ENCODE measurements at places on chromosomes 4 and X. TPM values are rescaled to one million over a fixed set of nuclear protein-coding genes. Genes with fewer than 3 reads are reported as not detected.
A peak's percentile ranks its signal among the peaks of the same experiment; 100 is the strongest.

MAP7D3 gene
- 19.4 TPM for total RNA-seq

SOD3 gene
- 12.0 TPM for total RNA-seq

P2RY4 gene
- total RNA-seq: not detected

CLDN22 gene
- not detected for total RNA-seq

PPP2R3B gene
- 39.3 TPM for total RNA-seq

TMEM144 gene
- 5.6 TPM for total RNA-seq

EOLA2 gene
- 36.4 TPM for total RNA-seq

CLIC2 gene
- total RNA-seq: not detected

EXOC1L gene
- not detected for total RNA-seq

RPS6KA6 gene
- total RNA-seq: 8.5 TPM

GRCh38 chr4:98529970-98530569, 128.3 kb downstream of the TSPAN5 start:
- DNase-seq: no peak

- no peak for DNase-seq
These were observed 17.6 kb upstream of the GK2 start for GRCh38 chr4:79425586-79425985.

DNA sequence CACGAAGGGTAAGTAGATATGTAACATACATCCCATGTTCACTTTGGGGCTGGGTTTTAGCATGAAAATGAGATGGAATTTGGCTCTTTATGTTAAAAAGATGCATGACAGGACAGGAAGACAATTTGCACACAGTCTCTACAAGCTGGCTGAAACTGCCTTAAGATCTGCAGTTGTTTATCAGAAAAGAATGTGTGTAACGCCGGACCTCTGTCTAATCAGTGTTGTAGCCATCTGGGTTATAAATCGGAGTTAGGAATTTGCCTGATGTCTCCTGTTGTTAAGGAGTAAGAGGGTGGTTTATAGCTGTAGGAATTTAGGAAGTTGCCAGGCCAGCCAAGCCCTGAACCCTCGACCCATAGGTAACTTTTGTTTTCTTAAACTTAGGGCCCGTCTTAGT, 562.9 kb upstream of the FAT1 start:
- peak; percentile 30 for DNase-seq

GRCh38 chrX:103158317-103158621, 56.6 kb upstream of the BEX4 start:
- DNase-seq: no peak

- no peak for DNase-seq
These were observed 9.6 kb downstream of the AMER1 start for GRCh38 chrX:64195862-64196261.

DNA sequence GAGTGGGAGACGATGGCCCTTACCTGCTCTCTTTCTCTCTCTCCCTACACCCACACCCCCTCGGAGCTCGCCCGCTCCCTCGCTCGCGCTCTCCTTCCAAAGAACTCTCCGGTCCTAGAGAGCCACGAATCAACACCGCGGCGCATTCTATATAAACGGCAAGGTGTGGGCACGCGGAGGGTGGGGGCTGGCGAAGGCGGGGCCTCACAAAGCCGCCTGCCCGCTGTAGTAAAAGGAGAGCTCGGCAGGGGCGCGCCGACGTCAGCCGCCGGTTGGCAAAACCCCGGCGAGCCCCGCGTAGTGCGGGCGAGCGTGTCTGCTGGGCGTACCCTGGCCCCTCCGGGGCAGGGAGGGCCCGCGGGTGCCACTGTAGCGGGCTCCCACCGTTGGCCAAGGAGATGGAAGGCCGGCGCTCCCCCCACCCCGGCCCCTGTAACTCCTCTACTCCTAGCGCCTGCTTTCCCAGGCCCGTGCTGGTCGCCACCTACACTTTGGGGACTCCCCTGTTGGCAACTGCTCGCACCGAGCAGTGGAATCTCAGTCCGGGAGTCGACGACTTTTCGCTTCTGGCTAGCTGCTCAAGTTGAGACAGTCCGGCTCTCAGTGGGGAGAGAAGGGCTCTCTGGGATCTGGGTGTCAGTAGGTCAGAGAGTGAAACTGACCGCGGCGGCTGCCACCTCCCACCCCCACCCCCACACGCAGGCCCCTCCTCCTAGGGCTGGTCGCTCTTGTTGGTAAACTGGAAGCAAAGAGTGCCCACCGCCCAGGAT, 325.5 kb upstream of the F9 start:
- peak; percentile 29 for DNase-seq

- DNase-seq: no peak
These were observed 260.6 kb upstream of the DIAPH2 start for GRCh38 chrX:96424007-96424406.

DNA sequence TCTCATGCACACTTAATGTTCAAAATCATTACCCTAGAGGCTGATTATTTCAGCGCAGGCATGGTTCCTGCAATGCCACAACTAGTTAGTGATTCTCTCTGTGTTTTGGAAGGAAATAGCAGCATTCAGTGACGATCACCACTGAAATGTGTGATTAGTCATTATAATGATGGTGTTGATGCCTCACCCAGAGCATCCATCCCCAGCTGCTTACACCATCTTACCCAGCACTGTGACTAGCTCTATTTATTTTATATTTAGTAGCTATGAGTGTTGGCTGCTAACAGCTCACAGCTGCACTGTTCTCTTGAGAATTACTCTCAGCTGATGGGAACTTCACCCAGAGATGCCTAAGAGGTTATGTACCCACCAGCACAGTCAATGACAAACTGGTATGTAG, 60.5 kb upstream of the TSPAN7 start:
- DNase-seq: no peak

GRCh38 chr4:188989371-188989770, 850.1 kb downstream of the TRIML1 start:
- DNase-seq: no peak

GRCh38 chrX:19883878-19884277, 3.5 kb downstream of the SH3KBP1 start:
- no peak for DNase-seq

GRCh38 chr4:122855353-122855890, 28.8 kb downstream of the FGF2 start:
- no peak for DNase-seq

GRCh38 chrX:134636851-134637250, 21.4 kb downstream of the PLAC1 start:
- peak; percentile 49 for DNase-seq

GRCh38 chr4:153156263-153156662, 48.0 kb upstream of the TRIM2 start:
- no peak for DNase-seq

GRCh38 chrX:9500584-9500983, 35.7 kb downstream of the TBL1X start:
- DNase-seq: no peak

DNA sequence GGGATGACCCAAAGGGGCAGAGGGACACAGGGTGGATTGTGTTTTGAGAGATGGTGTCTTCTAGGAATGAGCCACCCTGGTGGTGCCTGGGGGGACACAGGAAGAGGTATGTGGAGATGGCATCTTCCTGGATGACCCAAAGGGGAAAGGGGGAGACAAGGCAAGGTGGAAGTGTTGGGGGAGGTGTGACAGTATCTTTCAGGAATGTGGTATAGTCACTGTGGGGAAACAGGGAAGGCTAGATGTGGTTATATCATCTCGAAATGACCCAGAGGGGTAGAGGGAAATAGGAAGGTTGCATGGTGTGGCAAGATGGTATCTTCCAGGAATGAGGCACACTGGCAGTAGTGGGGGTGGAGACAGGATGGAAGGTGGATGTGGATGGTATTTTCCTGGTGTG, 62.9 kb downstream of the MAOA start:
- no peak for DNase-seq

DNA sequence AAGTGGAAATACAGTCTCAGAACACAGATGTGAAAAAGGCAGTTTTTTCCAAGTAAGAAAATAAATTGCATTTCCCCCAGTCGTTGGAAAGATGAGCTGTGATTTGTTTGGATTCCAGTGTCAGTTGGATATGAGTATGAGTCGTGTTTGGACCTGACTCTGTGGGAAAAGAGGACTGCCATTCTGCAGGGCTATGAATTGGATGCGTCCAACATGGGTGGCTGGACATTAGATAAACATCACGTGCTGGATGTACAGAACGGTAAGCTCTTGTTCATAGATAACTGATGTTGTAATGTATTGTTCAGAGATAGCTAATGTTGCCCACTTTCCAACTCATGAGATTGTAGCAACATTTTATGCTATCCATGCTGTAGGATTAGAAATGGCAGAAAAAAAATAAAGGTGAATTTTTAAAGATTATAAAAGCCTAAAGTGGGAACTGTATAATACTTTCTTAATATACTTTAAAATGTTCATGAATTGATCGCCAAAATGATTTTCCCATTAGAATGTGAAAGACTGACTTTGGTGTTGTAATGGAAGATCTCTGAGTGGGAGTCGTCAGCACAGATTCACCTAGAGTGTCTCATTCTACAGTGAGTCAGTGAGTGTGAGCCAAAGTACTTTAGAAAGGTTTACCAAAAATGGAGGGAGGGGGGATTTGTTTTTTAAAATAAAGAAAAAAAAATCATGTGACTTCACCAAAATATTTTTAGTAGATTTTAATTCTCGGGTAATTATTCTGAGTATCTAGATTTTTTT, 178.7 kb downstream of the DCTD start:
- no peak for DNase-seq
